Neuronal stem cell (in vitro differentiated cells): ENCODE measurements at places on chromosomes 6 and 20.

DNA sequence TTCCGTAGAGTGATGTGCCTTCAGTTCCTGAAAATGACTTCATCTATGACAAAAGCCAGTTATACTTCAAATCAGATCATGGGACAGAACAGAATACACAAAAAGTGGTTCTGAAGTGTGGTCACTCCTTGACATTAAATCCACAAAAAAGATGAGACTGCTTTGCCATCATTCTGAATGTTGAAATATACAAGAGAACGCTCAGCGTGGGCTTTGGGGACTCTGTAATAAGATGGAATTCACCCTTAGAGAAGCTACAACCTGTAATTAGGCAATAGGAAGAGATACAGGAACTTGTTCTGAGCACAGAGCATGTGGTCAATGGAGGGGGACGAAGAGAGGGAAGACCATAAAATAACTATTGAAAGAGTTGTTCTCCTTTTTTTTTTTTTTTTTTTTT lies 184.3 kb downstream of the CARMIL1 start:
- H3K36me3 ChIP-seq: no peaks in the 10 kb centered on the region
- H3K27me3 ChIP-seq: no peaks in the 10 kb centered on the region
- no peak for DNase-seq
- no peaks in the 10 kb centered on the region for H3K4me1 ChIP-seq

- H3K4me1 ChIP-seq: peaks cover 18% of the 10 kb centered on the region
- H3K4me3 ChIP-seq: no peak overlapping the region
- no peaks in the 10 kb centered on the region for H3K27me3 ChIP-seq
- no peaks in the 10 kb centered on the region for H3K36me3 ChIP-seq
- no peak overlapping the region for H3K27ac ChIP-seq
- no peak for DNase-seq
These were observed 16.2 kb downstream of the GABRR2 start for GRCh38 chr6:89298680-89299465.

- H3K27ac ChIP-seq: no peak overlapping the region
- no peak for DNase-seq
- no peaks in the 10 kb centered on the region for H3K4me1 ChIP-seq
- no peaks in the 10 kb centered on the region for H3K27me3 ChIP-seq
- H3K36me3 ChIP-seq: no peaks in the 10 kb centered on the region
These were observed 67.8 kb upstream of the TAB2 start for GRCh38 chr6:149249370-149250357.

GRCh38 chr6:56220078-56220477 lies 27.3 kb downstream of the COL21A1 start:
- H3K36me3 ChIP-seq: no peaks in the 10 kb centered on the region
- H3K4me1 ChIP-seq: no peaks in the 10 kb centered on the region
- no peak for DNase-seq
